Stimulated activated CD4-positive, alpha-beta T cell treated with anti-CD3 and anti-CD28 coated beads, Interleukin-2, amount 100 ng/mL, for 24 hours (primary cell): ENCODE measurements at places on chromosomes 1 and 21.

DNA sequence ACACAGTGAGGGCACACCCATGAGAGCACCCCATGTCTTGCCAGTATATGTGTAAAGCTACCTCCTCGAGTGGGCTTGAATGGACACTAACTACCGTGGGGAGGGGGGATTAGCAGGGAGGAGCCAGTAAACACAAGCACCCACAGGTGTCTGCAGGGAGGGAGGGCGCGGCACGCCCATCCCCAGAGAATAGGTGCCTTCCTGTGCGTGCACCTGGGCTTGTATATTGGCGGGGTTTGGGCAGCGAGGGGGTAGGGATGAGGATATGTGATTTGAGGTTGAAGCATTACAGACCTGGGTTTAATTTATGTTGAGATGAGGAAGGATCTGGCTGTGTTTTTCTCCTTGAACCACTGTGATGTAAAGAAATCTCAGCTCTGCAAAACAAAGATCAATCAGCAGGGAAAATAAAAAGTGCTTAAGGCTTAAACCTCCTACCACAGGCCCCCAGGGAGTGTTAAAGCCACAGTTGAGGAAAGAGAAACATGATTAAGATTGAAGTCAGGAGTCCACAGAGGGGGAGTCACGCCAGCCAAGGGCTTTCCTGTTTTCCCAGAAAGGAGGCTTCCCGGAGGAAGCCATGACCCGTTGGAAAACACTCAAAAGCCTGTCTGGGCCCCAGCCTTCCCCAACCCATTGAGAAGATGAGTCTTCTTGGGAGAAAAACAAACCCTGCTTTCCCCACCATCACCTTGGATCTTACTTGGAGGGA lies 80.0 kb downstream of the CAMK2N1 start:
- no peak for DNase-seq

DNA sequence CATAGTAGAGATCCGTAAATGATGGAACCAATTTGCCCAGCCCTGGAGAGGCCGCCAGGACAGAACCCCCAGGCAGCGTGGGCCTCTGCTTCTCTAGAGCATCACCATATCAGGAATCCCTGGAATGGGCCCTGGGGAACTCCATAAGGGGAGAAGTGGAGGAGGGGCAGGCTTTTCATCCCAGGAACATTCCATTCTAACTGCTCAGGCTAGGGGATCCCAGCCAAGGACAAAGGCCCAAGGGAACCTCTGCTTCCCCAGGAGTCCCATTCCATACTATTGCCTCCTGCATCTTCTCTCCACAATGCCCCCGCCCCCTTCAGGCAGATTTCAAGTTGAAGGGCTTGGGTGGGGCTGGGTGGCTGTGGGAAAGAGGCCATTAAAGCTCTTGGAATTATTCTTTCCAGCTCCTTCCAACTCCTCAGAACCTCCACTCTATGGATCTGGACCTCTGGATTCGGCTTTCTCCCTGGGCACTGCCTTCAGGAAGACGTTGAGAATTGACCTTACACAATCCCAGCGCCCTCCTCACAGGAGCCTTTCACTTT lies 6.0 kb downstream of the TRNP1 start:
- no peak for DNase-seq

DNA sequence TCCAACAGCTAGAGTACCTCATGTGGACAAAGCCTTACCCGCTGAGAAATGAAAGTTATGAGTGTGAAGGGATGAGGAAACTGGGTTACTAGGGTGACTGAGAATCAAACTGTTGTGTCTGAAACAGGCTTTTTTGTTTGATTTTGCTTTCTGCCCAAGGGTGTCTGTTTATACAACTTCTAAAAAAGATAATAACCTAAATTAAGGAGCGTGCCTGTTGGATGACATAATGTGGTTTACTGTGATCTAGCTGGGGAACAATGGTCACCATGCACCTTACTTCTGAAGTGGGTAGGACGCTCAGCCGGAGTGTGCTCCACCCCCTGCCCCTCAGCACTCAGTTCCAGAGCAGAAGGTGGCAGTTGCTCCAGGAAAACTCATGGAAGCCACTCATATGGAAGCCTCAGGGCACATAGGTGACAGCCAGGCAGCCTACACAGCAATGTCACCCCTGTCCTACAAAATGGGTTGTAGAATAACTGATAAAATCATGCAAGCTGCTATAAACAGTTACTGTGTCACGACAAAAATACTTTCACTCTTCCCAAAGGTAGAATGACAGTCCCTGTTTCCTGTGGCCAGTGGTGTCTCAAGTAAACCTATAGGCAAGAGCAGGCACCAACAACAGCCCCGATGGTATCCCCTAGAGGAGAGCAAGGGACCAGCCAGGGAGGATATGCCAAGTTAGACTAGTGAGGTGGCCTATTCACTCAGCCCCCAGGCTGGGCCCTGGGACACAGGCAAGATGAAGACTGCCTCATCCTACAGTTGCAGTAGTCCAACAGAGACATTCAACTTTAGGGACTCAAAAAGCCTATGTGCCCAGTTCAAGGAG lies 29.3 kb downstream of the SIPA1L2 start:
- no peak for DNase-seq

DNA sequence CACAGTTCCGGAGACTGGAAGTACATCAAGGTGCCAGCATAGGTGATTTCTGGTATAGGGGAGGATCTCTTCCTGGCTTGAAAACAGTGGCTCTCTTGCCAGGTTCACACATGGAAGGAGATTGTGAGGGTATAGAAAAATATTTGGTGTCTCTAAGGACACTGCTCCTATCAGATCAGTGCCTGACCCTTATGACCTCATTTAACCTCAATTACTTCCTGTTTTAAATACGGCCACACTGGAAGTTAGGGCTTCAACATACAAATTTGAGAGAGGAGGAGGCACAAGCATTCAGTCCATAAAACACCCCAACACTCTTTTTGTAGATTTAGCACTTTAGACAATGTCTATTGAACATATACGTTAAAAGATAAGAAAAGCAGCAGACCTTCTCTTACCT lies 37.0 kb downstream of the COL6A1 start:
- no peak for DNase-seq

- DNase-seq, result no peak
Observed at GRCh38 chr21:24939291-24939690, 668.0 kb downstream of the MRPL39 start.
